ENCODE measurements at places on chromosomes 4 and X.

DNA sequence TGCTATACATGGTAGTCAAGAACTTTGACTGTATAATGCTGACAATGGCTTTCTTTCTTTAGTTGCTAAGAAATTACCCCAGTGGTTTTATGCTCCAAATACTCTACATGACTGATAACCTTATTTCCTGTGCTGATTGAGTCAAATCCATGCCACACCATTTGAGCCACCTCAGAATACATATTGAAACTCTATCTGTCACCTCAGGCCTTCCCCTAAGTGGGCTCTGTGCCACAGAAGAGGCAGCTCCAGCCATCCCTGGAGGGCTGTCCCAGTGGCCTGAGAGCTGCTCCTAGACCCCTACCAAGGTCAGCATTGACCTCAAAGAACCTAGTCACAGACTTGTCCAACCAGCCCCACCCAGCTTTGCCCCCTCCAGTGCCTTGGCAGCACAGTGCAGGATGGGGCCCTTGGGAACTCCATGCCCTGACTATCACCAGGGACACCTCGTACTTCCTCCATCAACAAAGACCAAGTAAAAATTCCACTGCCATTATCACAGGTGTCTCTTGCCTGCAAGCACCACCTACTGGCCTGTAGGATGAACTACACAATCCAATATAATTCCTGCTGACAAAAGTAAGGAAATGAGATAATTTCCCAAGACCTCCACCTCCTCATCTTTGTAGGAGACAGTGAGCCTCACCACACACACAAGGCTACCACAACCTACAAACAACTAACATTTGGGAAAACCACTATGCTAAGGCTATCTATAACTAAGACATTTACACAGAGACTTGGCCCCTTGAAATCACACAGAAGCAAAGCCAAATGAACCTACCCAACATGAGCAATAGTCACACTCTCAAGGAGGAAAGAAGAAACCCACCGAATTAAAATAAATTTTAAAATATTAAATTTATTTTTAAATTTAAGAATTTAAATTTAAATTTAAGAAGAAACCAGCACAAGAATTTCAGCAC is 239.9 kb downstream of the NKX6-1 start:
- no peak for DNase-seq

GRCh38 chr4:26931451-26931850 is 70.8 kb downstream of the STIM2 start:
- DNase-seq: no peak

GRCh38 chr4:88002786-88003185 is 4.6 kb upstream of the PKD2 start:
- no peak for DNase-seq

- no peak for DNase-seq
These were observed 145.5 kb downstream of the PCDH7 start for GRCh38 chr4:30865691-30866090.

DNA sequence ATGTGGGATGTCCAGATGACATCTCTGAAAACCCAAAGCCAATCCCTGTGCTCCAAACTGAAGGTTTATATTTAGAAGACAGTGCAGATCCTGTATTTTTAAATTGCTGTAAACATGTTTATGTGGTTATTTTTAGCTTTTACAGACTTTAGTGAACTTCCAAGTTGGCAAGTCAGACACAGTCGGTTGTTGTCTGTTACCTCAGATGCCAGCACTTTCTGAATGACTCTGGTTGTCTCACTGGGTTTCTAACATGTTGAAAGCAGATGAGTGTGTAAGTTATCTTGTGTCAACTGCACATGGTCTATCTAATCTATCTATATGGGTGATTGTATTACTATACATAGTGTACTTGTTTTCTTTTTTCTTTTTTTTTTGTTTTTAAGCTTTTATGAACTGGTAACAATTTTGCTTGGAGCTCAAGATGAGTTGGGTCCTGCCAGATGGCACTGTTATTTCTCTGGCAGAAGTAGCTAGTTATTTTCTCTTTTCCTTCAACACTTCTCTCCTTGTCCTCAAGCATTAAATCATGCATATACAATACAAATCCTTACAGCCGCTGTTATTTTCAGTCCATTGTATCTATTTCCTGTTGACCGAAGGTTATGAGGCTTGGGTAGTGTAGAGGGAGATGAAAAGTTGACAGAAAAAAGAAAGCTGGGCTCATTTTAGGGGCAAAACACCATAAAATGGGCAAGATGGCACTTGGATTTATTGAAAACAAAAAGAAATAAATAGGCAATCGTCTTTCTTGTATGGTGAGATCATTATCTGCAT is 66.3 kb downstream of the GAB1 start:
- no peak for DNase-seq

- DNase-seq: no peak
These were observed 144.6 kb downstream of the SOX3 start for GRCh38 chrX:140360284-140360683.

DNA sequence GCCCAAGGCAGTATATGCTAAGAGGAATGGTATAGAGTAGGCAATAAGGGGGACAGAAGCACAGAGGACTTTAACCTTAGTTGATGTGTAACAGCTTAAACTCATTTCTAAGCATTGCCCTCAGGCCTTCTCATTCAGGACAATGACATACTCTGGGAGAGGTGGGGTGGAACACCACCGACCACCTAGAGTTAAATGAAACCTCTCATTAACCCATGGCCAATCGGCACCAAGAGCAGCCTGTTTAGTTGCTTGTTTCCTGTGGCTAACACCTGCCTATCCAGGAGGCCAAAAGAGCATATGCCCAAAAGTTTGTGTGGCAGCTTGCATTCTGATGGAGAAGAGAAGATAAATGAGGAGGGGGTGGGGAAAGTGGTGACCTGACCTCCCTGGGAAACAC is 88.7 kb upstream of the PLAC1 start:
- no peak for DNase-seq

GRCh38 chrX:56233682-56234081 is 1.5 kb downstream of the KLF8 start:
- peak; percentile 41 for DNase-seq

DNA sequence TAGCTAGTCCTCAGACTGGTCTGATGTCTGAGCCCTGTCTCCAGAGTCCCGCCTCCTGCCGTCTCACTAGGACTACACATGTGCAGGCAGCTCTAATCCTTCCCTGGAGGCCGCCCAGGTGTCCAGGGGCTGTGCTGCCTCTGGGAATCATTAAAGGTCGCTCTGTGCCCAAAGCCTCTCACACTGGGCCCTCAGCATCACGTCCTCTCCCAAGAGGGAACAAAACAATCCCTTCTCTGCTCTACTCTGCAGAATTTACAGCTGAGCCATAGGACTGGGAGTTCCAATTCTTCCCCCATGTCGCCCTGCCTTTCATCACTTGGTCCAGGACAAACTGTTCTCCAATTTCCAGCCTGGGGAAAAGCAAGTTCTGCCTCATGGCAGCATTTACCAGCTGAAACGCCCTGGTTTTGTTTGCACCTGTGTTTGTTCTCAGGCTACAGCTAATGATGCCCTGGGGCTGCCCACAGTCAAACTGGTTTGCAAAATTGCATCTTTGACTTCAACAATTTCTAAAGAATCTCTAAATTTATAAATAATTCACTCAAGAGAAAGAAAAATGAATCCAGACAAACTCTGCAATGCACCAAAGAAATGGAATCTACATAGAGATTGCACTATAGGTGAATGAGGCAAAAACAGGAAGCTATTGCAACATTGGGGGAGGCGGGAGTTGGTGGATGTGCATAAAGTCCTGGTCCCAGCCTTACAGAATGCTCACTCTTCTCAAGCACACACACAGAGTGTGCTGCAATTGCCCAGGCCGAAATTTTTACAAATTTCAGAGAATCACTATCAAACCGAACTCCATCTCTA is 7.2 kb upstream of the MRFAP1 start:
- DNase-seq: no peak

DNA sequence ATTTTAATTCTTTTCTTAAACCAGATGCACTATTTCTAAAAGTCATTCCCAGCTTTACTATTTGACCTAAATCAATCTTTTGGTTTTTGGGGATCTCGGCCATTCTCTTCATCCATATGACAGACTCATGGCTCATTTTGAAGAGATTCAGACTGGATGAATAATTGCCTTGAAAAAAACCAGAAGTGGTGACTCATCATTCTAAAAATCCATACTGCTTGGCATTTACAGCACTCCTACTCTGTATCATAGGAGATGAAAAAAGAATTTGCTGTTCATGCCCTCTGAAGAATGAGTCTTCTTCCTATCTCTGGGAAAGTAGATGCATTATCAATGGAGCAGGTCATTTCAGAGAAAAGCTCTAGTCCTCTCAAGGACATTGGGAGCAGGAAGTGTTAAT is 220.5 kb upstream of the RPS6KA3 start:
- no peak for DNase-seq

DNA sequence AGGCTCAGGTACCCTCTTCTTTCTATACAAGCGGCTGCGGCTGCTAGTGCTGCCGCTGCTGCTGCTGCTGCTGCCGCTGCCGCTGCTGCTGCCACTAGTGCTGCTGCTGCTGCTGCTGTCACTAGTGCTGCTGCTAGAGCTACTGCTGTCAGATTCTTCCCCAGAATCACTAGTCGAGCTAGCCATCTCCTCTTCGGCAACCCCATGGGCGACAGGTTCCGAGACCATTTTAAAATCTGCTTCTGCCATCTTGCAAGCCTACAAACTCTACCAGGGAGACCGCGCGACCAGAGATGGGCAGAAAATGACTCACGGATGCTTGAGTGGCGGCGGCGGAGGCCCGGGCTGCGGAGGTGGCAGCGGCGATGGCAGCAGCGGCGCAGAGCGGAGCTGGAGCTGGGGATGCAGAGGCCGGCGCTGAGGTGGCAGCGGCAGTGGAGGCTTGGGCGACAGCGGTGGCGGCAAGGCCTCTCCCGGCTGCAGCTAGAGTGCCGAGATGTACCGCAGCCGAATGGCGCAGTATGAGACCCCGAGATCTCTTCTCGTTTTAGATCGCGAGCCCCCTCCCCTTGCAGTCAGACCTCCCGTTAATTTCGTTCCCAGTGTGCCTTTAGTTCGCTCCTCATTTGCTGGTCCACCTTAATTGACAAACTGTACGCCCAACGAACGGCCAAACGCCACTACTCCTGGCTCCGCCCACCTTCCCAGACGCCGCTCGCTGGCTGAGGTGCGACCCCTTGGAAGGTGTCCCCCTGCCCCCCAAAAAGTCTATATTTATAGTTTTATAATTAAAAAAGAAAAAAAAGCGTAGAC is at the start of gene NAP1L3:
NAP1L3 (minus strand) TSS at position 523 of the 813 bp plus-strand sequence; CDS start at position 249, 274 bp downstream.
- no peak for DNase-seq

DNA sequence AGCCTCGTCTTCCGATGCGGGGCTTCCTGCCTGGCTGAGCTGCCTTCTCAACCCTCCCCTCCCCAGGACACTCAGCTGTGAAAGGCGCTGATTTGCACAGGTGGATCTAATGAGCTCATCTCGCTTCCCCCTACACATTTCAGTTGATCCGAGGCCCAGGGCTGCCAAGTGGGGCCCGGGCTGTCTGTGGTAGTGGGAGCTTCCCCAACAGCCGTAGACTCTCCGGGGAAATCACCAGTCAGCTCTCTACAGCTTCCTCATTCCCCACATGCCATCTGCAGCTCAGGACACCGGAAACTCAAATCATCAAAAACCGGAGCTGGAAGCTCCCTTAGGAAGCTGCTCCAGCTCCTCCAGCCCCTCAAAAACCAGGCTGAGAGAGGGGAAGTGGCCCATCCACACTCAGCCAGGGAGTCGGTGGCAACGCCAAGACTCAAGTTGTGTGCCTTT is 56.2 kb downstream of the SMIM20 start:
- DNase-seq: no peak

GRCh38 chr4:45453258-45453853 is 670.5 kb downstream of the GABRG1 start:
- DNase-seq: peak; percentile 6

DNA sequence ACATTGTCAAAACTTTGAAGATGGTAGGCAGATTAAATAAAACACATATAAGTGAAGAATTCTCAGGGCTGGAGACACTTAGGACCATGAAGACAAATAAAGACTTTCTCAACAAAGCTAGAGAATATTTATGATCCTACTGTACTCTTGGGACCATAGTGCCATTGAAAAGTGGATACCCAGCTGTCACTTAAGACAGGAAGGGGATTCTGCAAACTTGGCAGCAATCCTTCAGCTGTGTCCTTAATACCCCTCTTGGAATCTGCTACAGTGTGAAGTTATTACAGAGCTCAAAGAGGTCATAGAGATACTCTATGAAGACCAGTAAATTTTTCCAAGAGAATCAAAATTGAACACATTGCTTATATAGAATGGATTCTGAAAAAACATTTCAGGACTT is 24.3 kb downstream of the PDE5A start:
- no peak for DNase-seq

DNA sequence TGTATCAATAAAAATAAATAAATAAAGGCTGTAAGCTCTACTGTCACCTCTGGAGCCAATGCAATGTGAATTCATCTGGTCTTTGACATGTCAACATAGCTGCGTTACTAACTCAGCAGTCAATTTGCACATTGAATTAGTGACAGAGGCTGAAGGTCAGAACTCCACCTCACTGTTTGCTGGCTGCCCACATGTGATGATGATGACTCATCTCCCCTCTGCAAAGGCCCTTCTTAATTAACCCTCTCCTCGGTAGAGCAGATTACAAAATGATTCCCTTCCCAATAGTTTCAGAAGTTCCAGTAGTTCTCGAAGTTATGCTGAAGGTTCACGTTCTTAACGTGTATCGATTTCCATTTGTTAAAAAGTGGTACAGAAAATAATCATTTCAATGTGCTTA is 1626.0 kb upstream of the TENM3 start:
- DNase-seq: peak; percentile 52

GRCh38 chr4:184320631-184321030 is 103.0 kb upstream of the ENPP6 start:
- no peak for DNase-seq

- no peak for DNase-seq
These were observed 77.6 kb upstream of the PCDH18 start for GRCh38 chr4:137609718-137610430.

DNA sequence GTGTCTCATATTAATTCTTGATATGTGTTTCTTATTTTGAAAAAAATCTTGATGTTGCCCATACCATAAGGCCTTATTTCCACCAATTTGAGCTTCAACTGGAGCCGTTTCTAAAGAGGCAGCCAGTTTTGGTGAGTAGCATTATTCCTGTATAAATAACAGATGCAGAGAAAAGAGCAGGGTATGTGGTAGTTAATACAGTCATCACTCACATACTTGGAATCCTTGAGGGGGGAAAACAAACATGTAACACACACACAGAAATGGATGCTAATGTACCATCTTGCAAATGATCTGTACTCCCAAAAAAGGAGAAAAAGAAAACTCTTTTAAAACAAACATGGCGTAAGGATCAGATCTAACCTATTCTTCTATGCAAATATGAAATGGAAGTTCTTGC is 389.7 kb downstream of the GPM6A start:
- no peak for DNase-seq

DNA sequence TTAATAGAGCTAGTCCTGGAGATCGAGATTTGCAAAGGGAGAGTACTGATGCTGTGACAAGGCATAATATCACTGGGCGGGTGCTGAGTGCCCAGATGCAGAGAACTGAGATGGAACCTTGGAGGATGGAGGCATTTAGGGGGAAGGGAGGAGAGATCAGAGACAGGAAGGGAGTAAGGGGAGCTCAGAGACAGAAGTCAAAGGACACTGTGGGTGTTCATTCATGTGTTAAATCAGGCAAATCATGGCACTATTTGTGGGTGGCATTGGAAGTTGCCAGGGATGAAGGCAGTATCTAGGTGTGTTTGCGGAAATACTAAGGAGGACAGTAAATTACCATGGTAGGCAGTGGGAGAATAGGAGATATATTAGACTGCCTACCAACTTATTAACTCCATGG is 135.0 kb downstream of the RBM46 start:
- no peak for DNase-seq
